Vagina (tissue), 2 donors: ENCODE measurements at places on chromosomes 6 and 20.

- no peak for DNase-seq
Observed at GRCh38 chr20:62339647-62340062, 27.5 kb downstream of the LAMA5 start.

DNA sequence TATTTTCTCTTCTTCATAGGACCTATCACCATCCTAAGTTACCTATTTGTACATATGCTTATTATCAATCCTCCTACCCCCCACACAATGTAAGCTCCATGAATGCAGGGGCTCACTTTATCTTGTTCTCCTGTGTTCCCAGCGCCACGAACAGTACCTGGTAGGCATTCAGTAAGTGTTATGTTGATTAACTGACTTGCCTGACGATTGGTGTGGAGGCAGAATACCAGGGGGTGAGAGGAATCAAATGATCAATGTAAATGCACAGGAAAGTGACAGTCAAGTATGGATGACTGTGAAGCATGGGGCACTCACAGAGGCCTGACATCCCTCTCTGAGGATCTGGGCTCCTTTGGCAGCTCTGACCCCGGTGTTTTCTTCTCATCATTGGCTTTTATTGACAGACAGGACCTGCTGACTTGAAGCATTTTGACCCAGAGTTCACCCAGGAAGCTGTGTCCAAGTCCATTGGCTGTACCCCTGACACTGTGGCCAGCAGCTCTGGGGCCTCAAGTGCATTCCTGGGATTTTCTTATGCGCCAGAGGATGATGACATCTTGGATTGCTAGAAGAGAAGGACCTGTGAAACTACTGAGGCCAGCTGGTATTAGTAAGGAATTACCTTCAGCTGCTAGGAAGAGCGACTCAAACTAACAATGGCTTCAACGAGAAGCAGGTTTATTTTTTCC lies 6.1 kb upstream of the IFT52 start:
- no peak for DNase-seq

GRCh38 chr6:120632975-120633374 lies 701.3 kb downstream of the TBC1D32 start:
- no peak for DNase-seq

DNA sequence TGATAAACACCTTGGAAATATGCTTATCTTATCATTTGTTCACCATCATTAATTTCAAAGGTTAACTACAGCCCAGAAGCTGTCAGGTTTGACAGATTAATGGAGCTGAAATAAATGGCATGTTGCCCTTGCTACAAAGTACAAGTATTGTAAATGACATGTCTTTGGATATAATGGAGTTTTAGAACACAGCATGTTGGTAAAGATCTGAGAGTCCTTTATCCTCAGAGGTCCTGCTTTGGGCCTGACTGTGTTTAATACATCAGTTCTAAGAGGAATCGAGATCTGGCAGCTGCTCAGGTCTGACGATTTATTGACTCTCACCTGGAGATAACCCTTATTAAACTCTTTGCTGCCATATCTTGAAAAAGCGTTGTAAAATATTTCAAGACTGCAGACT lies 222.7 kb upstream of the OPRM1 start:
- no peak for DNase-seq

GRCh38 chr20:32839227-32839981 lies 19.3 kb upstream of the EFCAB8 start:
- no peak for DNase-seq

- no peak for DNase-seq
Observed at GRCh38 chr6:85756982-85757381, 114.3 kb upstream of the SYNCRIP start.

- no peak for DNase-seq
Observed at GRCh38 chr6:38057994-38058393, 238.5 kb downstream of the ZFAND3 start.

DNA sequence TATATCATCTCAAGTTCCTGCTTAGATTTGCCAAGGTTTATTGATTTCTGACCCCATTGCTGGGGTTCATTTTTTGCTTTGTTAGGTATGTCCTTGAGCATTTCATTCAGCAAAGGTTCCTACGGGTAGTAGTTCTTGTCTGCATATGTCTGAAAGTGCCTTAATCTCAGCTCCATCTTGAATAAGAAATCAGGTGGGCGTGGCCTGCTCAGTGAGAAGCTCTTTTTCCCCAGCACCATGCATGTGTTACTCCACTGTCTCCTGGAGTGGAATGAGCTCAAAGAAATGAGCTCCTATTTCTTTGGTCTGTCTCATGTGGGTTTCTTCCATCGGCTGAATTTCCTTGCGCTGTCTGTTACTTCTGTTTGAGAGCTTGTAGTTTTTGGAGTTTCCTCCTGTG lies 201.9 kb downstream of the QKI start:
- no peak for DNase-seq

GRCh38 chr20:13173201-13173600 lies 47.9 kb upstream of the ISM1 start:
- DNase-seq = no peak
